Adipose tissue (tissue), 3 donors: ENCODE measurements at places on chromosomes 5 and 9. TPM values are rescaled to one million over a fixed set of nuclear protein-coding genes. Genes with fewer than 3 reads are reported as not detected.

TGFBR1 gene
- 9.4 TPM for polyA plus RNA-seq

TMC1 gene
- 1.9 TPM for polyA plus RNA-seq

IRX1 gene
- 0.07 TPM for polyA plus RNA-seq

C1QTNF3 gene
- 1.9 TPM for polyA plus RNA-seq

CARTPT gene
- 0.85 TPM for polyA plus RNA-seq

PCDHAC2 gene
- 0.11 TPM for polyA plus RNA-seq

IFNA16 gene
- not detected for polyA plus RNA-seq

FER gene
- polyA plus RNA-seq, result 2.8 TPM

ACSL6 gene
- 0.15 TPM for polyA plus RNA-seq

SPEF2 gene
- 1.2 TPM for polyA plus RNA-seq

WDR38 gene
- polyA plus RNA-seq, result not detected

FOXE1 gene
- polyA plus RNA-seq, result 0.03 TPM
